ENCODE measurements at places on chromosomes 4 and X.

DNA sequence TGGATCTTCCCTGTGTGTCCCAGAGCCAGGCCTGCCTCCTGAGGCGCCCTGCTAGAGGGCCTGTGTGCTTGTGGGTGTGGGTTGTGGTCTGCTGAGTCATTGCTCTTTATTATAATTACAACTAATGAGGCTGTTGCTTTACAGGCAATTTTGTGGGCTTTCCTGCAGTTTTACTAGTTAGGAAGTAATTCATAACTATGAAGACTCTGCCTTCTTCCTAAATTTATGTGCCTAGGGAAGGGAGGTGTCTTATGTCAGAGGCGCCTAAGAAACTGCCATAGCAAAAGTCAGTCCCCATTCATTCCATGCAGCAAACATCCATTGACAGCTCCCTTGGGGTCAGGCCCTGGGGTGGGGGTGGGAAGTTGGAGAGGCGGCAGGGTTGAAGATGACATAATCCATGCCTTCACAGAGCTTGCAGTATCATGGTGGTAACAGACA, 359.2 kb downstream of the IDS start:
- no peak for DNase-seq

DNA sequence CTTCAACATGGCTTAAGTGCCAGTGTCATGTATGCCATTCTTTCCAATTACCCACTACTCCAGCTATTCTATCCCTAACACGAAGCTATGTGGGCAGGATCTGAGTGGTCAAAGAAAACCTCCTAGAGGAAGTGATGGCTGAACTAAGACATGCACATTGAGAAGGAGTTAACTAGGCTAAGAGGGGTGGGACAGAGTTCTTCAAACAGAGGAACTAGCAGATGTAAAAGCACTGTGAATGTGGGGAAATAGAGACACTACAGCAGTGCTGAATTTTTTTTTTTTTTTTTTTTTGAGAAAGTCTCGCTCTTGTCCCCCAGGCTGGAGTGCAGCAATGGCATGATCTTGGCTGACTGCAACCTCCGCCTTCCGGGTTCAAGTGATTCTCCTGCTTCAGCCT, 6.2 kb downstream of the JCHAIN start:
- DNase-seq, result no peak

- DNase-seq, result no peak
Measured at GRCh38 chr4:88613417-88613875, 21.2 kb downstream of the HERC3 start.

GRCh38 chrX:108064001-108064400, 19.1 kb downstream of the VSIG1 start:
- no peak for DNase-seq
